Daoy (cell line): ENCODE measurements at places on chromosomes 12 and 14.

DNA sequence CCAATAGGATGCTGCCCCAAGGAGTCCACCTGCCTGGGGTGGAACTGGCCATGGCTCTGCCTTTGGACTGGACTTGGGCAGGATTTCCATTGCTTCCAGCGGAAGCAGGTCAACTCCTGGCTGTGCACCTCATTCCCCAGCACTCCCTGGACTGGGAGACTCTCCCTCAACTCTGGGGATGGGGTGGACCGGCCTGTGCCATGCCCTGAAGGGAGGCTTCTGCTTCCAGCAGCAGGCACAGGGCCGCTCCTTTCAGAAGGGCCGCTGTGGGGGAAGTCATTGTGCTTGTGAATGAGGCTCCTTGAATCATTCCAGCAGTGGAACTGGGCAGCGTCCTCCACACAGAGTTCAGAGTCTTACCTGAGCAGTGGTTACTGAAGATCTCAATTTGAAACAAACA is 23.0 kb downstream of the TCHP start:
- no peak for DNase-seq

DNA sequence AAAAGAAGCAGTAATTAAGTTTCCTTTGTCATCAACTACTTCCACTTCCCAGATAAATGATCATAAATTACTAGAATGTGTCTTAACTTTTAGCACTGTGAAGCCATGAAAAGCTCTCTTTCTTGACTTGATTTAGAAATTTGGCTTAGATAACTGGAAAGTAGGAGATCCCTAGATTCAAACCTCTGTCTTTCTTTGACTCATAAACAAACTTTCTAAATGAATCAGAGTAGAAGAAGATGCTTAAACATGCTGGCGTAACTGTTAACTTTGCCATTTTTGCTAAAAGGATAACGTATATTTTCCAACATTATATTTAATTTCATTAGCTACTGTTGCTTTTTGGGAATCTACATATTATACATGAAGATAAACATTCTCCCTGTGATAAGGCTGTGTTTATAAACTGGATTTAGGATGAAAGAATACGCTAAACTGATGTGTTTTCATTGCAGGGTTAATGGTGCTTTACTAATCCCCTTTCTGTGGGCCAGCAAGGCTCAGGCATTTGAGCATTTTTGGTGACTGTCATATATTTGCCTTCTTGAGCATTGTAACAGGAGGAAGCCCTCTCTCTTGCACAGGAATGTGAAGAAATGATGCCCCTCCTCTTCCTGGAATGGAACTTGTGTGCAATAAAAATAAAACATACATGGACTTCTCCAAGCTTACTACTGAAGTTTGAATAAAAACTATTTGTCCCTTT is 301.4 kb downstream of the BMP4 start:
- no peak for DNase-seq

DNA sequence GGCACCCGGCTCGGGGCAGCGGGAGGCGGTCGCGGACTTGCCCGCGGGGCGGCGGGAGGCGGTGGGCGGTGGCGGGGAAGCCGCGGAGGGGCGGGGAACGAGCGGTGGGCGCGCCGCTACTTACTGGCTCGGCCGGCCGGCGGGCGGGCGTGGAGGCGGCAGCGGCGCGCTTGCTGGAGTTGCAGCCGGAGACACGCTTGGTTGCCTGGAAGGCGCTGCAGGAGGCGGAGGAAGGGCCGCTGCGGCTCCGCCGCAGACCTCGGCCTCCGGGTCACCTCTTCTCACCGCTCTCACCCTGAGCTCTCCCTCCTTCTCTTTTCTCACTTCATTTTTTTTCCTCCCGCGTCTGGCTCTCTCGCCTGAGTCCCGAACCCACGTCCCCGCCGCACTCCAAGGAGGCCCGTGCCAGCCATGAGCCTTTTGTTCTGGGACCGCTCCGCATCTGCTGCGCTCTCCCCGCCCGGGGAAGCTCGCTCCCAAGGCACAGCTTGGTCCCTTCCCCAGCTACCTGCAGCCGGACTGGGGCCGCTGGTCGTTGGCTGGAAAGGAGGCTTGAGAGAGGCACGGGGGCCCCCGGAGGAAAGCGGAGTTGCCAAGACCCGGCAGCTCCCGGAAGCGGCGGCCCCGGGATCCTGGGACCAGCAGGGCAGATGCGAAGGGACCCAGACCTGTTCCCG is 592 bp upstream of the KCNK10 start:
- peak; percentile 62 for DNase-seq

DNA sequence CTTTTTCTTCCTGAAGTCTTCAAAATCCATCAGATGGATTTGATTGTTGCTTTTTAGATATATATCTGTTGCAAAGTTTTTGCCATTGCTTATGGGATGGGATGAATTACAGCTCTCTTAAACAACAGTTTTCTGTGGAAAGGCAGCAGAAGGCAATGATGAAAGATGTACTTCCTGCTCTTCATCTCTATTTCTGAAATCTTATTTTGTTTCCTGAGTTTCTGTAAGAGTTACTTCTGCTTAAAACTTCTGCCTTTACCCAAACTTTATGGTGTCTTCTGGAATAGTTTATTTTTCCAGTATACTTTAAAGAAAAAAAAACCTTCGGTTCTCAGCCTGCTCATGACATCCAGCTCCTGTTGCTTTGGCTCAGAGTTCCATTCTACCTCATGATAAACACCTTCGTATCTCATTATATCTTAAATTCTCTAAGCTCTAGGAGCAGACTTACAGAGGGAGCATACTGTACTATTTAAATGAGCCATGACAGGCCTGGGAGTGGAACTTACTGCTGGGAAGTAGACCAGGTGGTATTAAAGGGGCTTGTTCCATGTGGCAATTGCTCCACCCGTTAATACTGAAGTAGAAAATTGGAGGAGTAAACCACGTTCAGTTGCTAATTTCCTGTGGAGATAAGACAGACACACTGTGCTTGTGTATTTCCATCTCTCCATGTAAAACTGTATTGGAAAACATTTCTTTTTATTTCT is 288.4 kb downstream of the FBXL14 start:
- DNase-seq = no peak

DNA sequence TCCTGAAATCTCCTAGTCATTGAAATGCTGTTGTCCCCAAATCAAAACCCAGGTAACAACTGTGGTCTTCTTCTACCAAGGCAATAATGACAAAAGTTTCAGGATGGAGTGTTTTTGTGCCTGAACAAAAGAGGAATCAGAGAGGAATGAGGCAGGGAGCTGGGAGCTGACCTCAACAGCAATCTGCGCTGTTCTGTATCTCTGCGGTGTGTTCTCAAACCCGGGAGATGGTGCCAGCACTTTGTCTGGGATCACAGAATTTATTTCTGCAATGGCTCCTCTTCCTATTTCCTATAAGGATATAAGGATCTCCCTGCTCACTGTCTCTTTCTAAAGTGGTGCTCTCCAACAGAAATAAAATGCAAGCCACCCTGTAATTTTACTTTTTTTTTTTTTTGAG is 449 bp upstream of the GLT8D2 start:
- no peak for DNase-seq

DNA sequence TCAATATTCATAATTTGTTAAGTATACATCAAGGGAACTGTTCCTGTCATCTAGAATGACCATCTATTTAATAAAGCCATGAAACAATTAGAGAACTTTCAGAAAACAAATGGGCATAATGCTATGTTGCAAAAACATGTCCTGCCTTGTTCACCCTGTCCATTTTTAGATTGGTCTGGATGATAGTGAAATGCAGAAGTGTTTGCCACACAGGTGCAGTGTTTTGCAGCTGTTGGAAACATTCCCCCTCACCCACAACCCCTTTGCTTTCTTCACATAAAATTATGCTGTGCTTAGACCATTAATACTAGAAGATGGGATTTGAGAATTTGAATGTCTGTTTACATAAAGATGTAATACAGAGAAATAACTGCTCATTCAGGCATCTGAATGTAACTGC is 36.5 kb downstream of the LEMD3 start:
- no peak for DNase-seq

DNA sequence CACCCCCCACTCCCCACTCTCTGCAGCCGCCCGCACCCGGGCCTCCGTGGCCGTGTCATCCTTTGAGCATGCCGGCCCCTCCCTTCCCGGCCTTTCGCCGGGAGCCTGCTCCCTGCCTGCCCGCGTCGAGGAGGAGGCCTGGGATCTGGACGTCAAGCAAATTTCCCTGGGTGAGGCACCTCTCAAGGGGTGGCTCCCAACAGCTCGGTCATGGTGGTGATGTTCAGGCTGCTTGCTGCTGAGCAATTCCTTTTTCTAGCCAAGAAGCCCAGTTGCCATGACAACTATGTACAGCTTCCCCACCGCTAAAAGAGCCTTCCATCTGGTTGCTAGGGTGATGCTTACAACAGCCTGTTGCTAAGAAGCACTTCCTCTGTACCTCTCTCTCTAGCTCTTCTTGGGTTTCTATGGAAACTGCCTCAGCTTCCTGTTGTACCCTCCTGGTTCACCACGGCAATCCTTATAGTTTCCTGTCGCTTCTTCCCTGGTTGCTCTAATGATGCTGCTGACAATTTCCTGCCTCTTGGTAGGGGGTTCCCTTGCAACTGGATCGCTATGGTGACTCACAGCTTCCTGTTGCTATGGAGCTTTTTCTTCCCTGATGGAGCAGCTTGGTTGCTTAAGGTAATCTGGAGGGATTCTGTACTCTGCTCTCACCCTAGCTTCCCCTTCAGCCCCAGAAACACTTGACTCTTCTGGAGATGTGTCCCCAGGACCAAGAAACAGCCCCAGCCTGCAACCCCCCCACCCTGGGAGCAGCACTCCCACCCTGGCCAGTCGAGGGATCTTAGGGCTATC is 11.0 kb downstream of the ZNF219 start:
- DNase-seq = peak; percentile 96

GRCh38 chr14:69183735-69184134 is 7.6 kb upstream of the EXD2 start:
- DNase-seq = peak; percentile 19

GRCh38 chr12:75047885-75048525 is 161.6 kb downstream of the KCNC2 start:
- no peak for DNase-seq

- DNase-seq = peak; percentile 64
Observed at GRCh38 chr12:88308825-88309224, 166.7 kb downstream of the TMTC3 start.

- no peak for DNase-seq
Observed at GRCh38 chr14:69859591-69859990, 19.6 kb upstream of the SMOC1 start.

GRCh38 chr14:100383727-100384158 is 60.6 kb downstream of the SLC25A47 start:
- DNase-seq = peak; percentile 85

DNA sequence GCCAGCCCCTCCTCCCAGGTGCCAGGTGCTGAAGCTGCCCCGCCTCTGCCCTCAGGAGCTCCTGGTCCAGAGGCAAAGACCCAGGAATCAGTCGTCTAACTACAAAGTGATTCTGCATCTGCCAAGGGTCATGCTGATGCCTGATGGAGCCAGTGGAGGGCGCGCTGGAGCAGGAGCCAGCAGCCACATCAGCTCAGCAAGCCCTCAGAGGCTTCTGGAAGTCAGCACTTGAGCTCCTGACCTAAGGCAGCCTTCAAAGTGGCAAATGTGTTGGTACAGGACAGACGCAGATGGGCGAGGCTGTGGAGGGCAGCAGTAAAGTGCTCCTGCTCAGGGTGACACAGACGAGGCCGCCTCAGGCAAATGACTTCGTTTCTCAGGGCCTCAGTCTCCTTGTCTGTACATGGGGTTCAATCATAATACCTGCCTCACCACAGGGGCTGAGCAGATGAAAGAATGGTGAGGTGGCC is 10.9 kb downstream of the C12orf43 start:
- DNase-seq = peak; percentile 71

DNA sequence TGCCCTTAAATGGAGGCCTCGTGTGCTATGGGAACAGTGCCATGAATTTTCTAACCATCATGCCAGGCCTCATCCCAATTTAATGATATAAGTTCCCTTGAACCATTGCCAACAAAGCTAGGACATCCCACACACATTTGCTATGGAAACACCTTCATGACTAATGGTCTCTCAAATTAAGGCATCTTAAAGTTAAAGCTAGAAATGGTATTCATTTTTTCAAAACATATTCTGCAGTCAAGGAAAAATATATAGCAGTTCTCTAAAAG is 117.3 kb downstream of the BTG1 start:
- peak; percentile 21 for DNase-seq

- no peak for DNase-seq
Observed at GRCh38 chr12:69512820-69513219, 42.6 kb downstream of the FRS2 start.

DNA sequence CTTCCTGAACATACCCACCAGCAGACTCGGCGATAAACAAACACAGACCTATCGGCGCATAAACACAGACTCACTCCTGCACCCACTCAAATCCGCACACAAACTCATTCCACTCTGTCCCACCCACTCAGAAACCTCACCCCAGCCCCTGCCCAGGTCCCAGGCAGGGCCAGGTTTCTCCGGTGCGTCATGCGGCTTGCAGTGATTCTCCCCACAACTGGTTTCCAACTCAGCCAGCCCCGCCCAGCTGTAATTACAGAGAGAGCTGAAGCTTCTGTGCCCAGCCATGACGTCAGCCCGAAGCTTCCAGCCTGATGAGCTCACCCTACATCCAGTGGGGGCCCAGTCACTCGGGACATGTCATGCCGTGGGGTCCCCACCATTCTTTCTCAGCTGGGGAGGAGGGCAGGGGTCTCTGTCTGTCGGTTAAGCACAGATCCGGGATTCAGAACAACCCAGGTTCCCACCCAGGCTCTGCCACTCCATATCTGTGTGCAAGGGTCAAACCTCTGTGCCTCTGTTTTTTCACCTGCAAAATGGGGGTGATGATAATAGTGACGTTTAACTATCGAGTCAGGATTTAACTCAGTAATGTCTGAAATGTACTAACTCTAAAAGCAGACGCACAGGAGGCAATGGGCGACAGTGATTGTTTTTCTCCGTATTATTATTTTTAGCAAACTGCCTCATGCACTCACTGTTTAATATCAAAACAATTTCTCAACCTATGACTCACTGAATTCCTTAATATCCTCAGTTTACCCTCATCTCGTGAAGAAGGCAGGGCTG is 2.3 kb upstream of the HSPB8 start:
- DNase-seq = peak; percentile 96

DNA sequence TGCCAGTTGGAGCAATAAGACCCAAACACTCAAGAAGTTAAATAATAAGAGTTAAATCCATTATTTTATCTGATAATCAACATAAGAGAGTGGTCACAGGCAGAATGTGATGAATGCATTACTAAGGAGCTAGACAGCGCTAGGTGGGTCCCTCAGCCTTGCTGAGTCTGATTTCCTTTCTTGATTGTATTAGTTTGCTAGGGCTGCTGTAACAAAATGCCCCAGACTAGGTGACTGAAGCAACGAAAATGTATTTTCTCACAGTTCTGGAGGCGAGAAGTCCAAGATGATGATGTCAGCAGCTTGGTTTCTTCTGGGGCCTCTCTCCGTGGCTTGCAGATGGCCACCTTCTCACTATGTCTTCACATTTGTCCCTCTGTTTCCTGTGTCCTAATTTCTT is 8.2 kb upstream of the CCDC177 start:
- DNase-seq = no peak

GRCh38 chr12:23049180-23049579 is 424.2 kb downstream of the ETNK1 start:
- no peak for DNase-seq

GRCh38 chr12:101915841-101916240 is 38.5 kb downstream of the DRAM1 start:
- DNase-seq = no peak

- peak; percentile 84 for DNase-seq
Observed at GRCh38 chr14:21557084-21557901, 22.6 kb downstream of the OR10G3 start.
